ENCODE measurements at places on chromosomes 5 and 9.

- DNase-seq = no peak
Observed at GRCh38 chr5:13643196-13643595, 301.3 kb downstream of the DNAH5 start.

- DNase-seq = no peak
Observed at GRCh38 chr5:180077594-180078284, 6.2 kb upstream of the RNF130 start.

DNA sequence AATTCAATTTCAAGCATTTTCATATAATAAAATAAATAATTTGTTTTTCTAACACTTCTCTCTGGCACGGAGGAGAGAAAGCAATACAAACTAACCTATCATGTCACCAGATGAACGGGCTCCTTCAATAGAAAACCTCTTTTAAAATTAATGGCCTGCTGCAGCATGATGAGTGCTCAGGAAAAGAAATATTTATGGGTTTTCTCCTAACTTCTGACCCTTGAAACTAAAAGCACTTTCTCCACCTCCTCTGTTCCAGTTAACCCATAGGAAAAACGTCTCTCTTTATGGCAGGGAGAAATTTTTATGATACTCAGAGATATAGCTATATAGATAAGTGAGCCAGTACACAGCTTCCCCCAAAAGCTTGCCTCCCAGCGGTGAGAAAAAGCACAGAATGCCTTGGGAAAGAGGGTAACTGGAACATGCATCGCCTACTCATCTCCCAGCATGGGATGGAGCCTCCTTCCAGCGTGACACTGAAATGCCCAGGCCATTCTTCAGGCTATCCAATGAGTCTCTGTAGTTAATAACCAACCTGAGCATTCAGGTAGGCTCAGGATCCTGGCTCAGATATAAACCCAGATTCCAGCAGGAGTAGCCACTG is 963.0 kb upstream of the DMAC1 start:
- no peak for DNase-seq

DNA sequence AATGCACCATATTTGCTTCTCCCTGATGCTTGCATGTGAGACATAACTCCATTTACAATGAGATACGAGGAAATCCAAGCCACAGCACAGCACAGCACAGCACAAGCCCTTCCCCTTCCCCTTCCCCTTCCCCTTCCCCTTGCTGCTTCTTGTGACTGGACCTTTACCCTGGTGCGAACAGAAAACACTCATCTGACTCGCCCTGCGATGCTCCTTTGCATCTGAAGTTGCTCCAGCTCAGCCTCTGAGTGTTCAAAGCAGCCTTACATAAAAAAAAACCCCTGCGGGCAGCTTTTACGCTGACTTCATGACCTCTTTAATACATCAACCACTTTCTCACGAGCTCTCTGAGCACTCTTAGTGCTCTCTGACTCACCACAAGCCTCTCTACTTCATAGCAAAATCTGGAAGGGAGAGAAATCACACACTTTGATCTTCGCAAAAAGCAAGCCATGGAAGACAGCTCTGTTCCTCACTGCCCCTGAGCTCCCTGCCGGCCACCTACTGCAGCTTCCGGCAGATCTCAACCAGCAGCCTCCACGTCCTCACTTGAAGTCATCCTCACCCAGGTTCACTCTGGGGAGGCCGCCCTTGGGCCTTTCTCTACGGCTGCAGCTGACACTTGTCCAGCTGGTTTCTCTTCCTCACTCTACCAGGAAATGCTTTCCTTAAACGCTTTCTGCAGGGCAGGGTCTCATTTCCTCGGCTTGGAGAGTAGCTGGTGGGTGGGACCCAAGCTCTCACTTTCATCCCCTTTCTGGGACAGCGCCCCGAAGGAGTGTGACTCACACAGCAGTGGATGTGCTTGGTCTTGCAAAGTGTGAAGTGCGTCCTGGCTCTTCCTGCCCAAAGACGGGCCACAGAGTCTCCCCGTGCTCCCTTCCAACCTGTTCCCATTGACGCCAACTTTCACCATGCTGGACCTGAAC is 5.3 kb downstream of the SLC34A1 start:
- no peak for DNase-seq

DNA sequence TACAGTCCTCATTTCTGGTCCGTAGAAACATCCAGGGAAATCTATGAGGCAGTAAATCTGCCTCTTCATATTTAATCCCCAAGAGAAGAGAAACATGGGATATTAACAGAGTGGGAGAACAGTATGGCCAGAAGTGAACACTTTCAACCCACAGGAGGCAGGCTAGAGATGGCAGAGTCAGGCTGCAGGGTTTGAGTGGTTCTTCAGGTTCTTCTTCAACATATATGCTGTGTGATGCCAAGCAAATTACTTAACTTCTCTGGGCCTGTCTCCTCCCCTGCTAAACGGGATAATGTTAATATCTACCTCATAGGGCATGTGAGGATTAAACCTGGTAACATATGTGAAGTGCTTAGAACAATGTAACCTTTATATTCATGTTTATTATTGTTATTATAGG is 321.8 kb downstream of the PSAT1 start:
- DNase-seq = no peak
